ENCODE measurements at places on chromosomes 7 and 10.
A peak's percentile ranks its signal among the peaks of the same experiment; 100 is the strongest.

- DNase-seq = peak; percentile 18
These were observed 146.4 kb downstream of the TCERG1L start for GRCh38 chr10:131165092-131165491.

GRCh38 chr10:91597197-91597881 lies 35.5 kb downstream of the PPP1R3C start:
- DNase-seq = no peak

GRCh38 chr10:68955355-68955831 lies 577 bp upstream of the DDX21 start:
- no peak for DNase-seq

GRCh38 chr7:98266840-98267239 lies 14.6 kb upstream of the BRI3 start:
- no peak for DNase-seq

Measured in posterior vena cava (tissue), 2 donors.